ENCODE measurements at places on chromosomes 13 and 19.

DNA sequence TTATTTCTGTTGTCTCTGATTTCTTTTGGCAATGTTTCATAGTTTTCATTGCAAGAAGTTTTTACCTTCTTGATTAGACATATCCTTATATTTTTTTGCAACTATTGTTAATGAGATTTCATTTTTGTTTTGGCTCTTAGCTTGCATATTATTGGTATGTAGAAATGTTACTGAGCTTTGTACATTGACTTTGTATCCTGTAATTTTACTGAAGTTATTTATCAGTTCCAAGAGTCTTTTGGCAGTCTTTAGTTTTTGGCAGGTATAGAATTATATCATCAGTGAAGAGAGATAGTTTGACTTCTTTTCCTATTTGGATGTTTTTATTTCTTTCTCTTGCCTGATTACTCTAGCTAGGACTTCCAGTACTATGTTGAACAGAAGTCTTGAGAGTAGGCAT lies 375.7 kb downstream of the TDRD3 start:
- DNase-seq: no peak

GRCh38 chr13:97185291-97185690 lies 36.8 kb upstream of the MBNL2 start:
- DNase-seq: no peak

DNA sequence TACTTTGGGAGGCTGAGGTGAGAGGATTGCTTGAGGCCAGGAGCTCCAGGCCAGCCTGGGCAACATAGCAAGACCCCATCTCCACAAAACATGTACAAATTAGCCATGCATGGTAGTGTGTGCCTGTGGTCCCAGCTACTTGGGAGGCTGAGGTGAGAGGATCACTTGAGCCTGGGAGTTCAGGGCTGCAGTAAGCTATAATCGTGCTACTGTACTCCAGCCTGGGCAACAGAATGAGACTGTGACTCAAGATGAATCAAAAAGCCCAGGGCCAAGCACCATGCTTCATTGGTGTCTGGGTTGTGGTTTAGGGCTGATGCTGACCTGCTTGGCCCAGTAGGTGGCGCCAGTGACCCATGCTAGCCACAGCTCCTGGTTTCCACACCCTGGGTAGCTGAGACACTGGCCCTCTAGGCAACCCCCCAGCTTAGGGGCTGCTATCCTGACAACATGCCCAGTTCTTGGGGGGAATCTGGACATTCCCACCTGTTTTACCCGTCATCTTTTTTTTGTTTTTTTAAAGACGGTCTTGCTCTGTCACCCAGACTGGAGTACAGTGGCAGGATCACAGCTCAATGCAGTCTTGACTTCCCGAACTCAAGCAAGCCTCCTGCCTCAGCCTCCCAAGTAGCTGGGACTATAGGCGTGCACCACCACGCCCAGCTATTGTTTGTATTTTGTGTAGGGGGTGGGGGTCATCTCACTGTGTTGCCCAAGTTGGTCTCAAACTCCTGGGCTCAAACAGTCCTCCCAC lies 5.5 kb downstream of the CCDC124 start:
- DNase-seq: peak; percentile 64

- no peak for DNase-seq
These were observed 547.0 kb upstream of the GPC6 start for GRCh38 chr13:92679602-92680001.

DNA sequence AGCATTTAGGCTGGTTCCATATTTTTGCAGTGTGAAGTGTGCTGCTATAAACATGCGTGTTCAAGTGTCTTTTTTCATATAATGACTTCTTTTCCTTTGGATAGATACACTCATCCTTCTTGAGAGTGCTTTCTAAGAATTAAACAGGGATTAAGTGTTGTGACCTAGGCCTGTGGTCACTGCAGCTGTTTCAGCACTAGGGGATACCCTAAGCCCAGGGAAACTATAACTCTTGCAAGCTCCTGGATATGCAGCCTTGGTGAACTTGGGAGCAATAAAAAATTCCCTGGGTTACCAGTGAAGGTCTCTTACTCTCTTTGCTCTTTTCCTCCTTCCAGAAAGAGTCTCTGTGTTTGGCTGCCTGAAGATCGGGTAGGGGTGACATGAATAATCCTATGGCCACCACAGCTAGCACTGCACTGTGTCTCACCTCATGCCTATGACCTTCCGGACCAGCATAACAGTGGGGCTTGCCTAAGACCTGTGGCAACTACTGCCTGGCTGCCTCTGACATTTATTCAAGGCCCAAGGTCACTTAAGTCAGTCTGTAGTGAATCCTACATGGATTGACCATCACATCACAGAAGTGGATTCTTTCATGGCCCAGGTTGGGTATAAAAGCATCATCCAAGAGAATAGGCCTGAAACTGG lies 799.7 kb downstream of the DACH1 start:
- DNase-seq: no peak

- DNase-seq: no peak
These were observed 24.6 kb downstream of the ZNF431 start for GRCh38 chr19:21166436-21166835.
